ENCODE measurements at places on chromosomes 12 and 14. TPM values are rescaled to one million over a fixed set of nuclear protein-coding genes. Genes with fewer than 3 reads are reported as not detected.

Gene SLC22A17
- total RNA-seq, result 55.1 TPM

Gene ADGRD1
- 37.0 TPM for total RNA-seq

Gene TAS2R13
- total RNA-seq, result 7.3 TPM

DNA sequence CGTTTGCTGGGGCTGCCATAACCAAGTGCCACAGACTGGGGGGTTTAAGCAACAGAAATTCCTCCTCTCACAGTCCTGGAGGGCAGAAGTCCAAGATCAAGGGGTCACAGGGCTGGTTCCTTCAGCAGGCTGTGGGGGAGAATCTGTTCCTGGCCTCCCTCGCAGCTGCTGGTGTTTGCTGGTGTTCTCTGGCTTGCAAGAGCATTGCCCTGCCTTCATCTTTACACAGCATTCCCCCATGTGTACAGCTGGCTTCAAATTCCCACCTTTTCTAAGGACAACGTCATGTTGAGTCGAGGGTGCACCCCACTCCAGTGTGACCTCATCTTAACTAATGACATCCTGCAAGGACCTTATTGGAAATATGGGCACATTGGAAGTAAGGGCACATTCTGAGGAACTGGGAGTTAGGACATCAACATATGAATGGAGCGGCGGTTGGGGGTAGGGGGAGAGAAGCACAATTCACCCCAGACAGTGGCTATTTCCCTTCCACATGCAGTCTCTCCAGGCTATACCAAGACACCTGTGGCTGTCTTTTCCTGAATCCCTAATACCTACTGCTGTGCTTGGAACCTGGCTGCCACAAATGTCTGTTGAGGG lies 123.6 kb downstream of the FOXN3 start:
- DNase-seq, result no peak

- DNase-seq, result peak; percentile 34
Observed at GRCh38 chr12:105025890-105026289, 39.8 kb downstream of the NOPCHAP1 start.

- DNase-seq, result no peak
Observed at GRCh38 chr14:24317141-24317928, 6.0 kb downstream of the LTB4R start.

DNA sequence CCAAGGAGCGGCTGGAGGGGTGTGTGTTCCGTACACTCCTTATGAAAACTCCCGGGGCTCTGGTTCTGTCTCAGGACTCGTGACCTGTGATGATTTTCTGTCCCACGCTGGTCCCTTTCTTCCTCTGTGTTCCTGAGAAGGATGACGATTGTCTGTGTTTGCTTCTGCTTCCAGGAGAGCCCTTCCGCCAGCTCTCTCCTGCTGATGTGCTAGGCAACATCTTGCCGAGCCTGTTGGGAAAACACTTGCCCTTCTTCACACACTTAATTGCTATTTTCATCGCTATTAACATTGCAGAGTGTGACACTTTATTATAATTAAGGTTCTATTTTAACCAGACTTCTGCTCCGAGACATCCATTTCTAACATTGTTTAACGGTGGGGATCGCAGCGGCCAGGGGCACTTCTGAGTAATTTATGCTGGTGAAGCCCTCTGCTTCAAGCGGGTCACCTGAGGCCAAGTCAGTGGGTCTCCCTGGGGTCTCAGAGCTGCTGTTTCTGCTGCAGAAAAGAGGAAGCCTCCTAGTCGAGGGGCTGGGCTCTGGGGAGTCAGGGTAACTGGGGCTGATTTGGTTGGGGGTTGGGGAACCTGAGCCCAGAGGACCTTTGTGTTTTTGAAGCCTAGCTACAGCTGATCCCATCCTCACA lies 88.6 kb downstream of the PRMT8 start:
- DNase-seq, result no peak

All from thoracic aorta (tissue), 2 donors.